ENCODE measurements at places on chromosomes 7 and 10.
A peak's percentile ranks its signal among the peaks of the same experiment; 100 is the strongest.

DNA sequence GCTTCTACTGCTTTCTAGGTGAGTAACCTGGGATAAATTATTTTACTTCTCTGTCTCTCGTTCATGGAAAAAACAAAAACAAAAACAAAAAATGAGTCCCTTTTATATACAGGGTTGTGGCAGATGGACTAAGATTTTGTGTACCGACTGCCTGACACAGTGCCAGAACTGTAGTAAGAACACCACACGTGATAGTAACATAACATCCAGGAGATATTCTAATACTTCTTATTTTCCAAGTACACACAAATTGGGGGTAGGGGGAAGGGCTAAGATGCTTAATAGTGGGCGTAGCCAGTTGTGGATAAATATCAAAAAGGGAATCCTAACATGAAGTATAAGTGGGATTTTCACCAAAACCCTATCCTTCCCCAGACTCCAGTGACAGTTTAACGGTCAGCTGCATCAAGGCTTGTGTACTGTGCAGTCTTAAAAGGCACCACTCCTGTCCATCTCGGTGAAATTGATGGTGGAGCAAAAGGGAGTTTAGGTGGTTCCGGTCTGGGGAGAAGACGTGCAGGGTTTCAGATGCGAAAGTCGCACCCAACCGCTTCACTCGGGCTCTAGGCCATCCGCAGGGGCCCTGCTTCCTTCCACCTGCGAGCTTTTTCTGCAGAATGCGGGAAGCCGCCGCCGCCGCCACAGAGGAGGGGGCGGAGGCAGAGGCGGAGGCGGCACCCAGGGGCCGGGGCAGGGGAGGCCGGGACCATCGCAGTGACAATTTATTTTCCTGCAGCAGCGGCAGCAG is at the start of gene STAMBPL1:
TSS of gene STAMBPL1 (plus strand) at position 712 of the 748 bp plus-strand sequence. CDS start 21,464 bp downstream, outside the sequence.
- peak; percentile 54 for DNase-seq

GRCh38 chr10:91652364-91652763 is 19.5 kb upstream of the PPP1R3C start:
- no peak for DNase-seq

DNA sequence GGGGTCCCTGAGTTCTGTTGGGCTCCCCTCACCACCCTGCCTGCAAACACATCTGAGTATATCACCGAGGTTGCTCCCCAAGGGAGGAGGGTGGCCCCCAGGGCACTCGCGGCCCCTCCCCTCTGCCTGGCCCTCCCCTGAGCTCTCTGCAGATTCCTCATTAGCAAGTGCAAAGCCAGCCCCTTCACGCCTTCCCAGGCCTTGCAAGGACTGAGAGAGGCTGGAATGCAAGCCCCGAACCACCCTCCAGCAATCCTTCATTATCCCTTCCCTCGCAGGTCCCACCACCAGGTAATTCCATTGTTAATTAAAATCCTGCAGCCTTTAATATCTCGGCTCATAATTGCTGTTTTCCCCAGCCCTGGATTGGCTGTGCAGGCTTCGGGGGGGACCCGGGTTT is 35.3 kb upstream of the MYL10 start:
- no peak for DNase-seq

DNA sequence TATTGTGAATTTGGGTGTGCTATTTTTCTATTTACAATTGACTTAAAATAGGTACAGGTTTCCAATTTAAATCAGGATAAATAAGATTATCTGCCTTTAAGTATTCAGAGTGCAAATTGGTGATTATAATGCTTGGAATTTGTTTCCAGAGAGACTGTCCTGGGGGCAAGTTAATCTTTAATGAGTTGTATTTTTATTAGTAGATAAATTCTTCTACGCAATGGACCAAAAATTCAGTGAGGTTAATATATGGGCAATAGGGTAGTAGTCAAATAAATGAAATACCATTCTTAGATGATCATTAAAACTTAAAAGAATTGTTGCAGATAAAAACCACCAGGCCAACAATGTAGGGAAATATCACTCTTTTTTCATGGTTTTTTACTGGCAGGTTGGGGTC is 3.4 kb downstream of the BICC1 start:
- no peak for DNase-seq

GRCh38 chr10:30553626-30554439 is 75.7 kb downstream of the LYZL2 start:
- DNase-seq, result no peak

DNA sequence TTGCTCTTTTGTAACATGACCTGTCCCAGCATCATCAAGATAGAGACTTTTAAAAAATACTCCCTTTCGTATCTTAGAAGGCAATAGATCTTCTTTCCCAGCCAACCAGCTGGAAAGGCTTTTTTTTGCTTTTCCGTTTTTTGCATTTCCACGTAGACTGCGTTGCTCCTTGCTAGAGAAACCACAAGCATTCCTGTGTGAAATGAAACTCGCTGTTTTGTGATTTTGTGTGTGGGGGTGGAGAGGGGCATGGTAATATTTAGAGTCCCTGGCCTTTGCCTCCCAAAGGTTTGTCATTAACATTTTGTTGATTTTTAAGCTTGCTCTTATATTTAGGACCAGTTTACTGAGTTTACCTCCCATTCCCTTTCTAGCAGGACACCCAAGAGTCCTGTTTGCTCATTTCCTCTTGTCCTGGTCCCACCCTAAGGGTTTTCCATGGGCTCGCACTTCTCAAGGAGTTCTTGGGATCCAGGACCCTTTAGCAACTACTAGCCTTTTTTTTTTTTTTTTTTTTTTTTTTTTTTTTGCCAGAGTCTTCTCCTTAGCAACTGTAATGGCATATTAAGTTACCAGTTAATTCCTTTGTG is 243.6 kb downstream of the BICC1 start:
- no peak for DNase-seq

GRCh38 chr10:12510984-12511383 is 161.6 kb downstream of the CAMK1D start:
- no peak for DNase-seq

DNA sequence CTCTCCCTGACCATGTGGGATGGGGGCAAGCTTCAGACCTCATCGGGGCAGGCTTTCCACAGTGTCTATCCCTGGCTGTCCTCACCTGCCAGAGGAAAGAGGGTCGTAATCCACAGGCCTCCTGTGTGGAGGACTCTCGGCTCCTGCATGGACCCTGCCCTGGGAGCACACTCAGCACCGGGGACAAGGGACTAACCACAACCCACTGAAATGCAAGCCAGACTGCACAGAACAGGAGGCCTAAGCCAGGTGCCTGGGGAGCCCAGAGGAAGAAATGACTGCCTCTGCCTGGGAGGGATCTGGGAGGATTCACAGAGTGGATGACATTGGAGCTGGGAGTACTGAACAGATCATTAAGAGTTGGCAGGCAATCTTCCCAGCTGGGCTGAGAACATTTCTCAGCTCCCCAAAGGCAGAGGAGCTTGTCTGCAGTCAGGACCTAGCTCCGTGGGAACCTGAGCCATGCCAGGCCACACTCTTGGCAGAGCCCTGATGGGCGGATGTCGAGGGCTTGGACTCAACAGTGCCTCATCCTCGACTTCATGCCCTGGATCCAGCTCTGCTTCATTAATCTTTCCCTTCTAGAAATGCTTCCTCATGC is 213.4 kb downstream of the USP6NL start:
- no peak for DNase-seq

DNA sequence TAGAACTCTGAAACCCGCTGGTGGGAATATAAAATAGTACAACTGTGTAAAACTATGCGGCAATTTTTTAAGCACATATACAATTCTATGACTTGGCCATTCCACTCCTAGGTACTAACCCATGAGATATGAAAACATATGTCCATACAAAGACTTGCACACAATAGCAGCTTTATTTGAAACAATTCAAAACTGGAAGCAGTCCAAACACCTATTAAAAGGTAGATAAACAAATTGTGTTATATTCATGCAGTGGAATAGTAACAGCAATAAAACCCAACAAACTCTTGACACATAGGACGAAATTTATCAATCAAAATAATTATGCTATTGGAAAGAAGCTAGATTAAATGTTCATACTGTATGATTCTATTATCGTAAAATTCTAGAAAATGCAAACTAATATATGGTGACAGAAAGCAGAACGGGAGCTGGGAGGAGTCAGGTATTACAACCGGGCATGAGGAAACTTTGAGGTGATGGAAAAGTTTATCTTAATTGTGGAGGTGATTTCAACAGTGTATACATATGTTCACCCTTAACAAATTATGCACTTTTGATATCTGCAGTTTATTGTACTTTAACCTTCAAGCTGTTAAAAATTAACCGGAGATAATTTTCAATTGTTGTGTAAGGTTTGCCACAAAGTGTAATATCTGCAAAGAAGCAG is 803 bp upstream of the STK31 start:
- no peak for DNase-seq

DNA sequence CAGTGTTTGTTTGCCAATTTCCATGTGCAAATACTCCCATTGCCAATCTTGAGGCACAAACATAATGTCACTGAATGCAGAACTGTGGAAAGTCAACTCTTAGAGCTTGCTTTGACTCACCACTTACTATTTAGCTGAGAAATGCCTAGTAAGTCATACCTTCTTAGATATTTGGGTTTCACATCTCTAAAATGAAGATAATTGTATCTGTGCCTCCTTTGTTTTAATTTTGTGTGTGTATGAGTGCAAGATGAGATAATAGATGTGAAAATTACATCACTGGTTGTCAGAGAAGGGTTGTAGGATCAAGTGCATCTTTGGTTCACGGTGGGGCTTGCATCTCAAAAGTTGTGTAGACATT is 407.5 kb downstream of the INHBA start:
- DNase-seq, result no peak

DNA sequence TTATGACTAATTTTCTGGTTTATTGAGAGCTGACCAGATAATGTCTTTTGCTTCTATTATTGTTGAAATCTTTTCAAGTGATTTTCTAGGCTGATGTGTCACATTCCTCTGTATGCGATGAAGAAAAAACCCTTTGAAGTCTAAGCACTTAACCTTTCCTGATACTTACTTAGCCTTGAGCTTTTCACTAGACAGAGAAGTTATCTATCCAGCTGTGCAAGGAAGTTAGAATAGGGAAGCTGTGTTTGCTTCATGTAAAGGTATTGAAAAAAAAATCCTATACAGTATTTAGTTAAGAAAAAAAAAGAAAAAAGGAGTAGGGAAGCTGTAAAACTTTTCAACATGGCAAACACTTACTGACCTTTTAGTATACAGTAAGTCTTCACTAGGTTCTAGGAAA is 117.6 kb upstream of the DNAJB12 start:
- no peak for DNase-seq

DNA sequence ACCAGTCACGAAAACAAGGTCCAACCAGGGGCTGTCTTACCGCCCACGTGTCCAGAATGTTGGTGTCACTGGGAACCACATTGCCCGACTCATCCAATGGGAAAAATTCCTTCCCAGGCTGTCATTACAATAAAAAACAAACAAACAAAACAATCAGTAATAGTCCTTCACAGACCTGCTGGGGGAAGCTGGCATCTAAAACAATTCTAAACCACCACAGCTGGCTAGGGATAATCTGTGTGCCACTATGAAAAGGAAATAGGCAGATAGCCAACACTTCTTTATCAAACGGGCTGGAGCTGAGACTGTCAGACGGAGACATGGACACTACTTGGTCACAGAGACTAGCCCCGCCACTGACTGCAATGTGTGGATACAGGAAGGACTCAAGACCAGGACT is 9.2 kb downstream of the AKR1B1 start:
- DNase-seq, result no peak

DNA sequence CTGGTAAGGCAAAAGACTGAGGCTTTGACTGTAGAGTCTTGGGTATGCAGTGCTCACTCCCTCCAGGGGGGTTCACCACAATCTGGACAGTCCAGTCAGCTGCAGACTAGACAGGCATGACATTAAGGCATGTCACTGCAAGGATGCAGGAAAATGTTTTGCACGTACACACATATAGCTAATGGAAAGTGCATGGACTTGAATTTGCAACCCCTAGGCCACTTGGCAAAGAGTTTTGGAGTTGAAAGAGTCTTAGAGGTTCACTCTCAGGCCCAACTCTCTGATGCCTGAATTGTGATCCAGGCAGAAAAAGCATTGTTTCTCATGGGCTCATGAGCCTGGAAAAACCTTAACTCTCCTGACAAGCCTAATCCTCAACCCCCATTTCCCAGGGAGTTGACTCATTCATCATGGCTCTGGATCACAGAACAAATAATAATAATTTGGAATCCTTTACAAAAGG is 51.9 kb downstream of the LAMB4 start:
- no peak for DNase-seq

- no peak for DNase-seq
Observed at GRCh38 chr10:3225561-3225960, 53.0 kb upstream of the PITRM1 start.

- no peak for DNase-seq
Observed at GRCh38 chr7:36726311-36726710, 2.0 kb upstream of the AOAH start.

DNA sequence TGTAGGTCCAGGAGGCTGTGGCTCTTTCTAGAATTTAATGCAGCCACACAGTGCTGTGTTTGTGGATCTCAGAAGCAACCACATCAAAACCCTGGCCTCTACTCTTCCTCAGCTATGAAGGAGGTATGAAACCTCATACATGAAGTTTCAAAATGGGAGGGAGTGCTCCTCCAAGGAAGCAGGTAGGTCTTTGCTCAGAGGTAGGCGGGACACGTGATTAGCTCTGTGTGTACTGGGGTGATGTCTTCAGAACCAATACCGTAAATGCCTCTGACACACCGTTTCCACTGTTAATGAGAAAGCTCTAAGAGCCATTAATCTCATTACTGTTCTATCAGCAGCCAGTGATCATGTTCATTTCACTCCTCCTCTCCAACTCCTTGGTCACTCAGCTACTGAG is 126.1 kb downstream of the PLXNA4 start:
- no peak for DNase-seq

DNA sequence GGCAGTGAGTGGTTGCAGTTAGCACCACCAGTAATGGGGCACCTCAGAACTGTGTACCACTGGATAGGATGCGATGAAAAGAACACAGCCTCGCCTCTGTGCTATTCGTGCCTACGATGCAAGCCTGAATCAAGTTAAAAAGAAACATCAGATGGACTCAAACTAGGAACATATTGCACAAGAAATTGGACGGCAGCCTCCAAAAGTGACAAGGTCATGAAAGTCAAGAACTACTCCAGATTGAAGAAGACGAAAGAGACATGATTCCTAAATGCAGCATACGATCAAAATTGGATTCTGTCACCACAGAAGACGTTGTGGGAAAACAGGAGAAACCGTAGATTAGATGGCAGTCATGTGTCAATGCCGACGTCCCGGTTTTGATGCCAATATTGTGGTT is 648.1 kb upstream of the FOXK1 start:
- DNase-seq, result no peak

DNA sequence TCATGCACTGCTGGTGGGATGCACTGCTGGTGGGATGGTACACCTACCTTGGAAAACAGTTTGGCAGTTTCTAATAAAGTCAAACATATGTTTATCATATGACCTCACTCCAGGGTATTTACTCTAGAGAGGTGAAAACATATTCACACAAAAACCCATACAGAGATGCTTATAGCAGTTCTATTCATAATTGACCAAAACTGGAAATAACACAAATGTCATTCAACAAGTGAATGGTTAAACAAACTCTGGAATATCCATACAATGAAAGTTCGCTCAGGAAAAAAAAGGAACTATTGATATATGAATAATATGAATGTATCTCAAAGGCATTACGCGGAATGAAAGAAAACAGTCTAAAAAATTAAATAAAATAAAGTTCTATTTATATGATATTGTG is 19.5 kb downstream of the CCDC71L start:
- DNase-seq, result no peak

GRCh38 chr7:128697302-128697905 is 25.3 kb downstream of the GARIN1A start:
- DNase-seq, result no peak

GRCh38 chr7:90999989-91000979 is 263.9 kb upstream of the FZD1 start:
- no peak for DNase-seq

- DNase-seq, result no peak
Observed at GRCh38 chr10:123622381-123622780, 43.8 kb upstream of the GPR26 start.
